ENCODE measurements at places on chromosomes 5 and 9.

- DNase-seq: no peak
These were observed 120.1 kb upstream of the ERCC6L2 start for GRCh38 chr9:95755421-95755730.

DNA sequence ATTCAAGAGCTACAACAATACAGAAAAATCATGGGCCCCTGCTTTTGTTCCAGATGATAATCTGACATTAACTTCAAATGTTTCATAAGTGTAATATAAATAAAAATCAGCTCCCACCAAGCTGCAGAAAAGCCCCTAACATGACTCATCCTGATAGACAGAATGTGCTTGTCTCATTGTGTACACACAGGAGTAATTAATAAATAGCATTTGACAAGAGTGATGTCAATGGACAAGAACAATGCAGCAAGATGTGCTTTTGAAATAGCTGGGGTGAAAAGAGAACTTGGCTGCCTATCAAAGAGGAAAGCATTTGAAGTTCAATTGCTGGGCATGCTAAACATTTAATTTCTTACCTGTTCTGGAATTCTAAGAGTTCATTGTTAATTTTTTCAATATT lies 79.2 kb downstream of the DNAH5 start:
- peak; percentile 50 for DNase-seq

GRCh38 chr5:18985171-18985758 lies 1002.7 kb downstream of the CDH18 start:
- peak; percentile 29 for DNase-seq

DNA sequence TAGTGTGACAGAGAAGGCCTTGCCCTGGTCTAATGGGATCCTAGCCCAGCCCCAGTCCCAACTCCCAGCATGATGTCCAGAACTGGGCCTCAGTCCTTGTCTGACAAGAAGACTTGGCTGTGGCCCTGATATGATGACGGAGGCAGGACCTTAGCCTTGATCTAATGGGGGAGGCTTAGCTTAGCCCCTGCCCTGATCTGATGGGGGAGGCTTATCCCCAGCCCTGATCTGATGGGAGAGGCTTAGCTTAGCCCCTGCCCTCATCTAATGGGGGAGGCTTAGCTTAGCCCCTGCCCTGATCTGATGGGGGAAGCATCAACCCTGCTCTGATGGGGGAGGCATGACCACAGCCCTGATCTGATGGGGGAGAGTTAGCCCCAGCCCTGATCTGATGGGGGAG lies 3.7 kb downstream of the PKN3 start:
- no peak for DNase-seq

DNA sequence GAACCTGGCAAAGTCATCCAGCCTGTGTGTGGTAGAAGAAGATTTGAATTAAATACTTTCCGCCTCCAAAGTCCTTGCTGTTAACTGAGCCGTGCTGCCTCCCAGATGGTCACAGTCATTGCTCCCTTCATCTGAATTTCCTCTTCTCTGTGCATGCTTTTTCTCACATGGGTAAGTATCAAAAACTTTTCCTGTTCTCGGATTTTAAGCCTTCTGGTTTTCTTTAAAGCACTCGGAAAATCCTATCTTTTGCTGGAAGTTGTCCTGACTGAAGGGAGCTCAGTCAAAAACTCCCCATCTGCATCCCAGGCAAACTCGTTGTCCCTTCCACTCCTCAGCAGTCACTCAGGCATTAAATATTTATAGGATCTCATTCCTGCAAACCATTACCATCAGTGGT lies 290.0 kb upstream of the PIK3R1 start:
- DNase-seq: no peak

DNA sequence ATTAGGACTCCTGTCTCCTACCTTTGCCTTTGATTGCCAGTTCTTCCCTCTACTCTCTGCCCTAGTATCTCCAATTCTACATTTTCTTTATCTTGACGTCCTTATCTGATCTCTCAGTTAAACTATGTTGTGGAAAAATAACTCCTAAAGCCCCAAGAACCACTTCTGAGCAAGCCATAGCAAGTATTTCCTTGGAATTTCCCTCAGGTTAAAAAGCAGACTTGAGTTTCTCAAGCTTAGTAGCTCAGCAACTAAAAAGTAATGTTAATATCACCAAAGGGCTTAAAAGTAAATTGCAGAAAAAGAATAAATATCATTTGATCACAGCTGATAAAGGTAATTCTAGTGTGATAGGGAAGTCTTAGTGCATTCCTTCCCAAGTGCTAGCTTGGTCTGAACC lies 13.2 kb upstream of the HSPB3 start:
- DNase-seq: no peak

- DNase-seq: no peak
These were observed 82.1 kb downstream of the TMEM232 start for GRCh38 chr5:110644357-110644756.

GRCh38 chr9:16241231-16241630 lies 629.2 kb downstream of the BNC2 start:
- no peak for DNase-seq
